ENCODE measurements at places on chromosomes 5 and 9.

DNA sequence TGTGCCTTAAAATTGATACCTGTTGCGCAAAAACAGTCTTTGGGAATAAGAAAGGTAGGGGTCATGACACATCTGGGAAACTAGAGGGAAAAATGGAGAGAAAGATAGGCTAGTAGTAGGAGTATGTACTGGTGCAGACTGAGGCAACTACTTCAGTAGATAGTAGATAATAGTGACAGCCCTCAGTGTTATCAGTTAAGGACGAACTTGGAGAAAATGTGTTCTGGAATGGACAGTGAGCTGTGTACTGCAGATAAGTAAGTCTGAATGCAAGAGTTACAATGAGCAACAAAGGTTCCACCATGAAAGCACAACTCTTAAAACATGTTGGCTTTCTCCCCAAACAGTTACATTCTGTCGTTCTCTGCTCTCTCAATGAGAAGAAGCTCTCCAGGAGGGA, 6.5 kb upstream of the INSL6 start:
- no peak for DNase-seq

DNA sequence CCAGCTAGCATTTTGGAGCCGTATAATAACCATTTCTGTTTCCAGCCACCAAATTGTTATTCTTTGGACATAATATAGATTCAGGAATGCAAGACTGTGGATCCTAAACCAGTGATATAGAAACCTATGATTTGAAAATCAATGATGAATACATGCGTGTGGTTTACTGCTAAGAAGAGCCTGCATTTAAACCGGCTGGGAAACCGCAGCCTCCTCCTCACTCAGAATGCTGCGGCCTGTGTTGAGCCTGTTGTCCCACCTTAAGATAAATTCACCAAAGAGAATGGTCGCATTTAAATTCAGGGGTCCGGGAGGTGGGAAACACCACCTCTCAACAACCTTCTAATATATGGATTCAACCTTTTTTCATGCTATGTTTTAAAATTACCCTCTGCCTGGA, 148.0 kb downstream of the MEF2C start:
- DNase-seq: no peak

GRCh38 chr5:133389066-133389590, 223.2 kb downstream of the FSTL4 start:
- no peak for DNase-seq

GRCh38 chr9:133004091-133004998, 25.9 kb downstream of the GFI1B start:
- no peak for DNase-seq

DNA sequence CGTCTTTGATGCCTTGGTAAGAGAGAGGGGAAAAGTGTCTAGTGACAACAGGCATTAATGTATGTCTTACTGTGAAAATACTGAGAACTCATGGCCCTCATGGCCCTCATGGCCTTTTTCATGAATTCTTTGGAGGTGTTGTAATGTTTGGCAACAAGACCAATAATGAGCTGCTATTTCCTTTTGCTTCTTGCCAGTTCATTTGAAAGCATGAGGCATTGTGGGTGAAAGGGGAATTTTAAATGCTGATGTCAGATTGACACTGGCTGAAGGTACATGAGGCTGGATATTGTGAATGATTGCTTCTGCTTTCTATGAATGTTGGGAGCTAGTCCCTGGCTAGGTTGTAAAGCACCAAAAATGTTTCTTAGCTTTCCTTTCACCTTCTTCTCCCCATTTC, 79.2 kb downstream of the DOCK2 start:
- DNase-seq: no peak

DNA sequence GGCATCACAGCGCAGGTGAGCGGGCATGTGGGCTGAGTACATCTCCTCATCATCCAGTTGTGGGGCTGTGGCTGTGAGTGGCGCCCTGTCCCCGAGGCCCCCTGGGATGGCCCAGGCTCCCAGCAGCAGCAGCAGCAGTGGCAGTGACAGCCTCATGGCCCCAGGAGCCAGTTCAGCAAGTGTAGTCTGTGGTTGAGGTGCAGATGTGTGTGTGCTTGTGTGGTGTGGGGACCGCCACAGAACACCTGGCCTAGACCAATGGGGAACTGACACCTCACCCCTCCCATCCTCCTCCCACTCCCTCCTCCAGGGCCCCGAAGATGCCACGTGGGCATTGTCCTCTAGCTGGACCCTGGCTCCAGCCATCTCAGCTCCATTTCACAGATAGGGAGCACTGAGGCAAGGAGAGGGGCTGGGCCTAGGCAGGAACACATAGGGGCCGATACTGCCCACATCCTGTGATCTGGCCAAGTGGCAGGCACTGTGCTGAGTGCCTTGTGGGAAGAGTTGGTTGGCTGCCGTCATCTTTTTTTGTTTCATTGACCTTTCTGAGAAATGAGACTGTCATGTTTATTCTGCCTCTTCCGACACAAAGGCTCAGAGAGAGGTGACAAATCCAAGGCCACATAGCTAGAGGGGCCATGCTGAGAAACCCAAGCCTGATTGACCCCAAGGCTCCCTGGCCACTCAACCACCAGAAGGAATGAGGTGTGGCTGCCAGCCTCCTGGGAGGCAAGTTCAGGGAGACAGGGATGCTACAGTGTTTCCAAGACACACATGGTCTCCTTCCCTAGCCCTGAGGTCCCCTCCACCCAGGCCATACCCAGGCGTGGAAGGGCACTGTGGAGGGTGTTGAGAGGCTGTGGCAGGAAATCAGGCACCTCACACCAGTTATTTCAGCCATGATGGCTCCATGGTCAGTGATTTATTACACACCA, at the start of gene MZB1:
MZB1 (minus strand) TSS at position 213 of the 938 bp plus-strand sequence; CDS start at position 156, 57 bp downstream.
- peak; percentile 69 for DNase-seq

- peak; percentile 48 for DNase-seq
Measured at GRCh38 chr9:113542741-113543140, 79.2 kb downstream of the RGS3 start.

DNA sequence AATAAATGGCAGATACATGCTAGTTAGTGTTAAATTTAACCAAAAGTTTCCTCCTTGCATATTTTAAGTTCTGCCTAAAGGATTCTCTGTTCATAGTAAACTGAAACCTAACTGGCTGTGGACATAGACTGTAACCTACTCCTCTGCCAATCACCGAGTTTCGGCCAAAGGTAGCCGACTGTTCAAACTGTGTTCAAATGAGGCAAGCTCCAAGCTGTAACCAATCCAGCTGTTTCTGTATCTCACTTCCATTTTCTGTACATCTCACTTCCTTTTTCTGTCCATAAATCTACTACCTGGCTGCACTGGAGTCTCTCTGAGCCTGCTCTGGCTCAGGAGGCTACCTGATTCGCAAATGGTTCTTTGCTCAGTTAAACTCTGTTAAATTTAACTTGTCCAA, 44.1 kb downstream of the KCNV2 start:
- no peak for DNase-seq

GRCh38 chr5:96771395-96771794, 36.4 kb downstream of the ERAP1 start:
- no peak for DNase-seq

- no peak for DNase-seq
Measured at GRCh38 chr5:140402258-140403074, 833 bp downstream of the ANKHD1 start.

GRCh38 chr5:109329333-109330237, 80.2 kb downstream of the PJA2 start:
- DNase-seq: no peak

DNA sequence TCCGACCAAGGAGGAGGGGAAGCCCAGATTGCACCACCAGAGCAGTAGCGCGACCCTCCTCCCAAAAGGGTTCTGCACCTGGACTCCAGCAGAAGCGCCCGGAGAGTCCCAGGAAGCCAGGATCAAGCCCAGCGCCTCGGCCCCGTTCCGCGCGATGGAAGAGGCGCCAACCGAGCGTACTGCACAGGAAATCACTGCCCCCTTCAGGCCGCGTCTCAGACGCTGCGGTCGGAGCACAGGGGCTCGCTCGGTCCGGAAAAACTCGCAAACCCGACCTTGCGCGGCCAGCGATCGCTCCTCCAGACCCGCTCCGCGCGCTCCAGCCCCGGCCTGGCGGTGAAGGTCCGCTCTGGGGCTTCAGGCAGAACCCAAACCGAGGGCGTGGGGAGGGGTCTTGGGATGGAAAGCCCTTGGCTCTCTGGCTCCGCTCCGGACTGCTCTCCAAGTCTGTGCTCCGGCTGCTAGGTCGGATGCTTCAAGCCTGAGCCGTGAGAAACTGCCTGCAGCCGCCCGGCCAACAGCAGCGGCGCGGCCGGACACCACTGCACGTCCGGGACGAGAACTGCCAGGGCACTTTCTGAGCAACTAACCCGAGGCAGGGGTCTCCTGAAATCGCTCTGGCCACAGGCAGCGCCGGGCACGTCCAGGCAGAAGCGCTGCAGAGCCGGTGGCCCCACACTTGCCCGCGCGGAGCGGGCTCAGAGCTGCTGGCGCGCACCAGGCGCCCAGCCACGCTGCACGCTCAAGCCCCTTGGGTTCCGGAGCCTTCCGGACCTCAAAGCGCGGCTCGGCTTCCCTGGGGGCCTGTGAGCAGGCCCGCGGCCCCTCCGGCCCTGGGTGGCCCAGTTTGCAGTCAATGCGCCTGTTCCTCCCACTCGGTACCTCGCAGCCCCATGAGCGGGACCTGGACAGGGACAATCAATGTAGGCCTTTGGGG, 1.3 kb downstream of the GABBR2 start:
- no peak for DNase-seq

DNA sequence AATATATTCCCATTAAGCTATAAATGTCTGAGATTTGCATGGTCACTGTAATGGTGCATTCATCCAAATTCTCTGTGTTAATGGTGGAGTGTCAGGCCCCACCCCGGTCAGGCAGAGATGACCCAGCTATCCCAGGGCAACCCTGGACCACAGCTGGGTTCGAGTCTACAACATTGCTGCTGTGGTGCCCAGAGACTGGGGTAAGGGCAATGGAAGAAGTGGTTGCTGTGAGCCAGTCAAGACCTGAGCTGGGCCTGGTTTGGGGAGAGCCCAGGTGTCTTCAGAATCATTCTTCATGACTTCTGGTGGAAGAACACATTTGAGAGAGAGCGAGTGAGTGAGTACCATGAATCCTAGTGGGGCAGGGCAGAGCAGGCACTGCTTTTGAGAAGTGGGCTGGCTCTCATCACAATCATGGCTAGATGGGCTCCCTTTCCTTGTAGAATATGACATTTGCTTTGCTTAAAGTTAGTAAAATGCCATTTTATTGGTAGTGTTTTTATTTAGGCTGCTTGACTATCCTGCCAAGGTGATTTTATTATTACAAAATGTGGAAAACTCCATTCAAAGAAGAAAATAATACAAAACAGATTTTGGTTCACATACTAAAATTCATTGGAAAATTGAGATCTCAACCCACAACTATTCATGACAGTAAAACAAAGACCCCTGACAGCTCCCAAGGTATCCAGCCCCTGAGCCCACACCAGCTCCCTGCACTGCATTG, 125.8 kb upstream of the SLC25A48 start:
- peak; percentile 59 for DNase-seq

DNA sequence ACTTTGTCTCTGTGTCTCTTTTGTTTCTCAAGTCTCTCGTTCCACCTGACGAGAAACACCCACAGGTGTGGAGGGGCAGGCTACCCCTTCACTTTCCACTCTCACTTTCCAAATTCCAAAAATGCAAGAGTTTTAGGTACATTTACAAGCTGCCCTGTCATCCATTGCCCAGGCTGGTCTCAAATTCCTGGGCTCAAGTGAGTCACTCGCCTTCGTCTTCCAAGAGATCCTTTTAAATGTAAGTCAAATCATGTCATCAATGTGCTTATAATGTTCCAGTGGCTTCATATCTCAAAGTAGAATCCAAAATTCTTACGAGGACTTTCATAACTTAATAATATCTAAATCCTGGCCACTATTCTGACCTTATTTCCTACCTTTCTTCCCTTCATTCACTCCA, 20.4 kb upstream of the UGCG start:
- DNase-seq: no peak

DNA sequence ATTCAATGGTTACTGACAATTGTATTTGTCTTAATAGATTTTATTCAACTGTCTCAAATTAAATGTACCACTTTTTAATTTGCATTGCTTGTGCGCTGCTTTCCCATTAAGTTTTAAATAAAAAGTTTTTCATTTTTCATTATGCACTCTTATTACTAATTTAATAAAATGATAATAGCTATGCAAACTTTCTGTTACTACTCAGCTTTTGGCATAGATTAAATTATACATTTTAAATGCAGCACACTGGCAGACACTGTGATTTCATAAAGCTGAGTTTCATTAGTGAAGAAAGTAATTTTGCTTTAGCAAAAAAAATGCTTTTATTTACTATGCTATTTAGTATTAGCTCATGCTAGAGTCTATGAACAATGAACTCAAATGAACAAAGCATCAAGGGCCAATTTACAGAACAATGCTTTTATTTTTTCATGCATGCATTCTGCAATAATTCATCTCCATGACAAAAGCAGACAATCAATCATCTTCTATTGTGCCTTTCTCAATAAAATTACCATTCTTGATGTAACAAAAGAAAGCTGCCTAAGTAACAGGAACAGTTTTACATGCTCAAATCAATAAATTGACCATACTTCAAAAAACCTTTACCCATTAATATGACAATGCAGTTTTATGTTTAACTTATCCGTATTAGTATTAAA, 595.2 kb upstream of the ARRDC3 start:
- no peak for DNase-seq

DNA sequence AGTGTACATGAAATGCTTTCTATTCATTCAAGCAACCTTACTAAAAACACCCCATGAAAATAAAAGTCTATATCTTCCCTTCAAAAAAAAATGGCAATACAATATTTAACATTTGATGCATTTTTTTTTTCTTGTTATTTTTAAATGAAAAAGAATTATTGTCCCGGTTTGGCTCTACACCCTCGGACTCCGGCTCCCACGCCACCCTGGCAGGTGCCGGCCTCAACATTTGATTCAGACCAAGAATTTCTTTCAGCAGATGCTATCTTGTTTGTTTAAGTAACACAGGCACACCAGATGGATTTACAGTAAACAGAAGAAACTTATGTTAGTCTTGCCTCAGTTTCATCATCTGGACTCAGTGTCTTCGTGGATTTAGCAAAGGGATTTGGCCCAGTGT, 146.8 kb downstream of the PRKACG start:
- no peak for DNase-seq

DNA sequence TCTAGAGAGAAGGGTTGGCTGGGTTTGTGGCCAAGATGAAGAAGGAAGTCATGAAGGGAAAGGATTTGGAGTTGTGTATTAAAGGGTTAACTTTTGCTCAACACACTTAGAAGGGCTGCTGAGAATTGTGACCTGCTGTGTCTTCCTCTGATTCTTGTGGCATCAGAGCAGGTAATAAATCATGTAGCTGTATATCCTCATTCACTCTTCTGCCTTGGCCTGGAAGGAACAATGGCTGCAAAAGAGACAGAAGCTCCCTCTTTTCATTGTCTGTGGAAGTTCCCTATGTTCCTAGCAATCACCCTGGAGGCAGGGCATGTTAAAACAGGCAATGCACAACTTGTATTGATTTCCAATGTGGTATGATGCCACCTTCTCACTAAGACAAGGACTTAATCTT, 159.1 kb downstream of the LRRC70 start:
- no peak for DNase-seq

DNA sequence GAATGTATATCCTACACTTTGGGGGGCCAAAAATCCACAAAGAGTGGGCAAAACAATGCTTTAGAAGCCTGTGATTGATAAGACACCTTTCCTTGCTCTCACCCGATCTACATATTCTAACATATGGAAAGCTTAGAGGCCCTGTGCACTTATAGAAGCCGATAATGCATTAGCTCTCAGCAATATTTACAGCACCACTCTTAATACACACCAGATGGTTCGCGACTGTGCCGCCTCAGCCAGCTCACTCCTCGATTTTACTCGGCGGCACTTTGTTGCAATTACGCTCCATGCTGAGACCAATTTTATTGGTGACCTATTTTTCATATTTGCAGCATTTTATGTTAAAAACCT, 18.8 kb downstream of the NR2F1 start:
- no peak for DNase-seq
